Stimulated activated CD8-positive, alpha-beta memory T cell treated with anti-CD3 and anti-CD28 coated beads, Interleukin-12 subunit alpha, Interleukin-12 subunit beta, amount 100 ng/mL, for 1 hour (primary cell): ENCODE measurements at places on chromosomes 11 and 22.

GRCh38 chr11:134634897-134635831 is 223.1 kb upstream of the B3GAT1 start:
- no peak for DNase-seq

DNA sequence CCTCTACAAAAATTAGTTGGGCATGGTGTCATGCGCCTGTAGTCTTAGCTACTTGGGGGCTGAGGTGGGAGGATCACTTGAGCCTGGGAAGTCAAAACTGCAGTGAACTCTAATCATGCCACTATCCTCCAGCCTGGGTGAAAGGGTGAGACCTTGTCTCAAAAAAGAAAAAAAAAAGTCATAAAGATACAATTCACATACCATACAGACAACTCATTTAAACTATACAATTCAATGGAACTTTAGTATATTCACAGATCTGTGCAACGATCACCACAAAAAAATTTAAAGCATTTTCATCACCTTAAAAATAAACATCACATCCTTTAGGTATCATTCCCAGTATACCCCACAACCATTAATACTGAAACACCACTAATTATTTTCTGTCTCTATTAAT is 201.2 kb downstream of the PGR start:
- no peak for DNase-seq

- DNase-seq, result no peak
Measured at GRCh38 chr11:120513436-120514315, 2.1 kb downstream of the GRIK4 start.

DNA sequence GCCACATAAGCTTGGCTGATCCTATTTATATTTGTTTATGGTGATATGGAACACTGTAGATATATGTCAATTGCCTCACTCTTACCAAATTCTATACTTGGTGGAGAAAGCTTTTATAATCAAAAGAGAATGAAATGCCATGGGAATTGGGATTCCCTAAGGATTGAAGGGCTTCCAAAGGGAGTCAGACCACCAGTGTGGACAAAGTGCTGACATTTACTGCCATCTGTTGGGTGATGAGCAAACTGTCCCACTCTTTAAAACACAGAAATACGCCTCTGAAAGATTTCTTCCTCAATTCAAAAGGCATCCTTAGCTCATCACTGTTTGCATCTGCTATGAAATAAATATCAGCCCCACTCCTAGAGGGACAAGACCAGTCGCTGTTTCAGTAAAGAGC is 7.1 kb downstream of the SLC1A2 start:
- DNase-seq, result no peak

- DNase-seq, result no peak
Measured at GRCh38 chr11:369336-370018, at the start of gene B4GALNT4. Gene B4GALNT4, plus strand, starts transcription at chr11:369499. Its CDS starts 305 bp downstream, at chr11:369804.

DNA sequence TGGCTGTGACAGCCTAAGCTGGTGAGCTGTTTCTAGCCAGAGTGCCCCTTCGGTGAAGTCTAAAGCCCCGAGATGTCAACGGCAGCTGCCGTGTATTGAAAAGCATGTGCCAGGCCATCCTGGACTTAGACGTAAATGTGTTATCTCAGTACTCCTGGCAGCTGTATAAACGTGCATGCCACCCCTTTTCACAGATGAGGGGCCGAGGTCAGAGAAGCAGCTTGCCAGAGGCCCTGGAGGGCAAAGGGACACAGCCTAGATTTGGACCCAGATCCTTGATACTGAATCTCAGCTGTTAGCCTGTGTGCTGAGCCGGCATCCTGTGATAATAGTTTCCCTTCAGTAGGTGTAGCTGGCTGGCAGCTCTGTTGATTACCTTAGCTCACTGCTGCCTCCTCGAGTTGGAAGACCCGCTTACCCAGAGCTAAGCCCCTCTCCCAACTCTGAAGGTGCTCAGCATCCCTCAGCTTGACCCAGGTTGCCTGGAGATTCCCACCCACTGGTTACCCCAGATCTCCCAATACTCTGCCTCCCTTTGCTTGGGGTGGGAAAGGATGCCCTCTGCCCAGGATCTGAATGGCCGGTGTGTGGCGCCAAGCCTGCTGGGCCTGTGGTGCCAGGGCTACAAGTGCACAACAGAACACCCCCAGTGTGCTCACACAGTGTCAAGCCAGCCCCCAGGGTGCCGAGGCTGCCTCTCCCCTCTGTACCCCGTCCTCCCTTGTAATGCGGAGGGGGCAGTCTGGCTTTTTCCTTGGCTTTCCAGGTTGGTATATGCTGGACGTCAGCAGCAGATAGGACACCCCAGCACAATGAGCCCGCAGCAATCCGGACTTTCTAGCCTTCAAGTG is 59.8 kb upstream of the WNT7B start:
- DNase-seq, result no peak
